ENCODE measurements at places on chromosomes 4 and X.

DNA sequence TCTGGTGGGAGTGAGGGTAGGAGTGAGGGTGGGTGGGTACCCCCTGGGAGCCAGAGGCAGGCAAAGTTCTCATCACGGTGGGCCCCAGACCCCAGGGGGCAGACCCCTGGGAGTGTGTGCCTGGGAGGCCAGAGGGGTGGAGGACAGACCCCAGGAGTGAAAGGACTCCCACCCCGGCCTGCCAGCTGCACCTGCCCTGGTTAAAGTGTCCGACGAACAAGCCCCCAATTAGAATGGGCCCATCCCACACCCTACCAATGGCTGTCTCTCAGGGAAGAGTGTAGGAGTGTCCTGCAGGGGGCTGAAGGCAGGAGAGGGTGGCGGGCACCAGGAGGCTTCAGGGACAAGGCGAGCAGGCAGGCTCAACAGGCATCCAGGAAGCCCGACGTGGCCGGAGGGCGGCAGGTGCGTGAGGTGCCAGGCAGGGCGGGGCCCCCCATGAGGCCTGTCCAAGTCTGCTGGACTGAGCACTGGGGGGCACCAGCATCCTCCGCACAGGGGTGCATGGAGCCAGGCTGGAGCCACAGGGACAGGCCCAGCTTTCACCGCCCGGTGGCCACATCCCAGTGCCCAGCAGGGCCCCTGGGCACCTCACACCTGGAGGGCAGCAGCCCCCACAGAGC lies 8.7 kb downstream of the PDE6B start:
- no peak for DNase-seq

- no peak for DNase-seq
Measured at GRCh38 chr4:176013476-176014247, 52.0 kb upstream of the WDR17 start.

DNA sequence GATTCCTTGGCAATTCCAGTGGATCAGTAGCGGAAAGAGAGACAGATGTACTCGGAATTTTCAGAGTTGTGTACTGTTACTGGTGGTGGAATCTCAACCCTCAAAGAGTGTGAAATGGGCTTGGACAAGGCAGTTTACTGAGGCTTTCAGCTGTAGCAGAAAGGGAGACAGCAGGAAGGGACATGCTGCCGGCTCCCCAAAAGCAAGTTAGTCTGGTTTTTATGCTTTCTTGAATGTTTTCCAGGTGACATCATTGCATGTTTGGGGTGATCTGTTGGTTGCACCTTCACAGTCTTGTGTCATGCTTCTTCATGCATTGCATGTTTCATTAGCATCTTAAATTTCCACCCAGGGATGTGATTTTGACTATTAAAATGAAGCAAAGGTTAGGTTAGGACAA lies 1282.2 kb downstream of the ADGRL3 start:
- no peak for DNase-seq

- DNase-seq: no peak
Measured at GRCh38 chr4:86916392-86916791, 18.4 kb upstream of the AFF1 start.

GRCh38 chr4:73836373-73837279 lies at the start of gene CXCL6:
Gene CXCL6, plus strand, starts transcription at chr4:73836678. Its CDS starts 73 bp downstream, at chr4:73836751.
- DNase-seq: peak; percentile 33

DNA sequence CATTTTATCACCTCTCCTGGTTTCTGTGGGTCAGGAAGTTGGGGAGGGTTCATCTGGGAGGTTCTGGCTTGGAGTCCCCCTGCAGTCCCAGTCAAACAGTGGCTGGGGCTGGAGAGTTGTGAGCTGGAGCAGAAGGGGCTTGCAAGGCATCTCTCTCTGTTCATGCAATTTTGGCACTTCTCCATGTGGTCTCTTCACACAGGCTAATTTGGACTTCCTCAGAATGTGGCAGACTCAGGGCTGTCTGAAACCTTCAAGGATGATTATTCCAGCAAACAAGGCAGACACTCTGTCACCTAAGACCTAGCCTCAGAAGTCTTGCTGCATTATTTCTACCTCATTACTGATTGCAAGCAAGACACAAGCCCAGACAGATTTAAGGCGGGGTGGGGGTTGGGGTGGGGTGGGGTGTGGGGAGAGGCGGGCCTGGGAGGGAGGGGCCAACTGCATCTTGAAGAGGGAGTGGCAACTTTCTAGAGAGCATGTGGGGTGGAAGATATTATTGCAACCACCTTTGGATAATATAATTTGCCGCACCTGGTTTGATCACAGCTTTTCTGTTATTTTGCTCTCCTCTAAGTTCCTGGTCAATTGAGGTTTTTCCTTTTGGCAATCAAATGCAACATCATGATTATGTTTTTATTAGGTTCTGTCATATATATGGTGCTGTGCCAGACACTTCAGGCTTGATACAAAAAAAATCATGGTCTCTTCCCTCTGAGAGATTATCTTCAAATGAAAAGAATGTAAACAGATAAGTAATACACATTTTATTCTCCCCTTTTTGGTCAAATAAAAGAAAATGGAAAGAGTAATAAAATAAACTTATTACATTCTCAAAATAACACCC lies 799.5 kb downstream of the RPA4 start:
- DNase-seq: no peak
